ENCODE measurements at places on chromosomes 4 and X.
A peak's percentile ranks its signal among the peaks of the same experiment; 100 is the strongest.

DNA sequence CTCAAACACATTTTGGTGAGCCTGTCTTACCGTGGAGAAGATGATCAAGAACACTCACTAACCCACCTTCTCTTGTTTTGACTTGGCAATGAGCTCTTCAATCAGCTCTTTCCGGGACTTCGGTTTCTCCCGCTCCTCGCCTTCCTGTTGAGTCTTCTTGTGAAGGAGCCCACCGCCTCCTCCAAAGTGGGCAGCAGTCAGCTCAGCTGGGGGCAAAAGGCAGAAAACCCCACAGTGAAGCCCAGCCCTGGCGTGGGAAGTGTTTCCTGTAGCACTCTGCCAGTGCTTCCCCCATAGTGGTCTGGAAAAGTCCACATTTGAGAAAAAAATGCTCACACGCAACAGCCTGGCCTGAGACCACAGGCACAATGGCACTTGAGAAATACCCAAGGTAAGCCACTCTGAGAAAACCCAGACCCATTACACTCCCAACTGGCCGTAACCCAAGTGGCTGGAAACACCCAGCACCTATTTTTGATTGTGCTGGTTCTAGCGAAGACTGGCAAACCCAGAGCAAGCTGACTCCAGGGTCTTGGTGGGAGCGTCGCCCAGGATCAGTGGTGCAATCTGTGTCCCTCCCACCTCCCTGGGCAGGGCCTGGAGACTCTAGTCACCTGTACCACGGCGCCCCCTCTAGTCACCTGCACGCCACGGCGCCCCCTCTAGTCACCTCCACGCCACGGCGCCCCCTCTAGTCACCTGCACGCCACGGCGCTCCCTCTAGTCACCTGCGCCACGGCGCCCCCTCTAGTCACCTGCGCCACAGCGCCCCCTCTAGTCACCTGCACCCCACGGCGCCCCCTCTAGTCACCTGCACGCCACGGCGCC is 8.6 kb downstream of the NOP14 start:
- ATAC-seq, result peak; percentile 87

GRCh38 chr4:85824166-85824945 is 349.4 kb downstream of the ARHGAP24 start:
- ATAC-seq, result no peak

GRCh38 chr4:6470502-6471306 is 1.7 kb downstream of the PPP2R2C start:
- ATAC-seq, result no peak

DNA sequence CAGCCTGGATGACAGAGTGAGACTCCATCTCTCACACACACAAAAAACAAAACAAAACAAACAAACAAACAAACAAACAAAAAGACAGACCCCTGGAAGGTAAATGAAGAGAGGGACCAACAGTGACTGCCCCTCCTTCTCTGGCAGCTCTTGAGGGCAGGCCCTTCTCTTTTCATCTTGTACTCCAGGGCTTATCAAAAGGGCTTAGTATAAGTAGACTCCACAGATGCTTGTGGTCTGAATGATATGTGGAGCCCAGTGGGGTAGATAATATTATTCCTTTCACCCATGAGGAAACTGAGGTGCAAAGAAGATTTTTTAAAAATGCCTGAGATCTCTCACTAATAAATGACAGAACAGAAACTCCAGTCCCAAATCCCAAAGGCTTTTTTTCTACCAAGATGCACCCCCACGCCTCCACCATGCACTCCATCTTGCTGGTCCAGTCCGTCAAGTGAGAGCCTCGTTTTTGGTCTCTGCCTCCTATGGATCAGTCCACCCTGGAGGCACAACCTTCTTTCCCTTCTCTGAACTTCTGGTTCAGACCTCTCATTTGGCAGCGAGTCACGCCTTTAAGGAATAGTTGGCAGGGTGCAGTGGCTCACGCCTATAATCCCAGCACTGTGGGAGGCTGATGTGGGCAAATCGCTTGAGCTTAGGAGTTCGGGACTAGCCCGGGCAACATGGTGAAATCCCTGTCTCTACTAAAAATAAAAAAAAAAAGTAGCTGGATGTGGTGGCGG is 17.0 kb upstream of the CHRNA9 start:
- no peak for ATAC-seq

GRCh38 chr4:58590722-58591121 is 1480.5 kb upstream of the IGFBP7 start:
- ATAC-seq, result no peak

DNA sequence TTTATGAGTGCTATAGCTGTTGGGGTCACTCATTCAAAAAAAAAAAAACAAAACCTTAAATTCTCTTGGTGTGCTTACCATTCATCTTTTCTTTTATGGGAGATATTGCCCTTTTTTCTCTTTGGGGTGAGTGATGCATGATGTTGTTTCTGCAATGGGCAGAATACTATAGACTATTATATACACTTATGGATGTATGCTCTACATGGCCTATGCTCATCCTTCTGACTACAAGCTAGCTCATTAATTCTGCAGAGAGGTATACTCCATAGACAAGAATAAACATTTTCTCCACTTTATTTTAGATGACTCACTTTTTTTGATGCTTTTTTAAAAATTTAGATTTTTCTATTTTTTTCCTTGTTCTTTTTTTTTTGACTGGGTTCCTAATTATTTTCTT is 160.3 kb upstream of the ANK2 start:
- ATAC-seq, result no peak

DNA sequence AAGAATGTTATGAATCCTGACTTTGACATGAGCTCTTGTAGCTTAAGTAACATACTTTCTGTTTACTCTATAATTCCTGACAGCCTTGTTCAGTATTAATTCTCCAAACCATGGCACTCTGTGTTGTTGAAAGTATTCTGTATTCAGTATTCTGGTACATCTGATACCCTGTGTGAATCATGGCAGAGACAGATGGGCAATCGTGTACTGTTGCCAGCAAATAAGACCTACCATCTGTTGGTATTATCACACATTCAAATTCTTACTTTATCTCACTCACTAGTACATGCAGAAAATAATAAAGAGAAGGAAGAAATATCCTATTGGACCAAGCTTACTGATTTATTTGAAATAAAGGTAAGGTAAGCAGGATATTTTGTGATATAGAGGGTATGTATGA is 7.9 kb downstream of the MBTPS2 start:
- no peak for ATAC-seq

DNA sequence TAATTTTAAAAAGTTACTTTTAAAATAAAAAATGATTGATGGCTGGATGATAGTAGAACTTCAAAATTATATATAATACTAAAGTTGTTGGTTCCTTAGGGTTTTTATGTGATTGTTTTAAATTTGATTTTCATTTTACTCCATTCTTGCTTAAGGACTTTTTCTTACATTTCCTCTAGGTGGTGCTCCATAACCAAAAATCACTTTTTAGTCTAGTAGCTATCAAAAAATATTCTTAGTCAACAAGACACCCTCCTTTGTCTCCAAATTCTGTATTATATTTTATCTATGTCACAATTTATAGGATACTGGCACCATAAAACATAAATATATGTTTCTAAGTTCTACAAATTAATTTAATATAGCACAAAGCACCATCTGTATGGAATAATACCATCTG is 67.2 kb upstream of the BRWD3 start:
- no peak for ATAC-seq

- no peak for ATAC-seq
Measured at GRCh38 chrX:53290441-53291041, 9.2 kb upstream of the IQSEC2 start.

- ATAC-seq, result no peak
Measured at GRCh38 chr4:181967401-181967800, 275.8 kb upstream of the TENM3 start.

DNA sequence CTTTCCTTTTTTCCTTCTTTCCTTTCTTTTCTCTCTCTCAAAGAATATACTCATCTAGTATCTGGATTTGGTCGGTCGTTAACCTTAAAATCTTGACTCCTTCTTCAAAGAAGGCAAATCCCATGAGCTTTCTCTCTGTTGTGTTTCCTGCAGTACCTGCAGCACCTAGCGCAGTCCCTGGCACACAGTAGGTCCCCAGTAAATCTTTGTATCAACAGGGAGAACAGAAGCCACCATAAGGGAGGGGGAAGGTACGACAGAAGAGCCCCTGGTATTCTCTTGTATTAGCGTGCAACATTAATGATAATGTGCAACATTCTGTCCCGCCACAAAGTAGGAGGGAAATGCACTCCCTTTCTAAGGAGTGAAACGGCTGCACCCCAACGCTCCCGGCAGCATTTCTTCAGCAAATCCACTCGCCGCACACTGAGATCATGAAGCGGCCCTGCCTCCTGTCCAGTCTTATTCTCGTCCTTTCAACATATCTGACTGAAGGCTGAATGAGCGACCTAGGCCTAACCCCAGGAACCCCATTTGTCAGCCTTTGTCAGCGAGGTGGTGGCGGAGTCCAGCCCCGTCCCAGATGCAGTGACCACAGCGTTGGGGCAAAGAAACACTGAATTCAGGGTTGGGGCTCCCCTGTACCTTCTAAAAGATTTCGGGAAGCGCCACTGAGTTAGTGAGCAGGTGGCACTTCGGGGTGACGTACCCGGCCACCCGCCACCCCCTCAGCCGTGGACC is 133.7 kb downstream of the AMELX start:
- no peak for ATAC-seq

- no peak for ATAC-seq
Measured at GRCh38 chrX:113980953-113981352, 602.9 kb upstream of the HTR2C start.

GRCh38 chr4:86918539-86919072 is 16.2 kb upstream of the AFF1 start:
- no peak for ATAC-seq

GRCh38 chrX:107676559-107677378 is 48.5 kb downstream of the PRPS1 start:
- peak; percentile 49 for ATAC-seq

DNA sequence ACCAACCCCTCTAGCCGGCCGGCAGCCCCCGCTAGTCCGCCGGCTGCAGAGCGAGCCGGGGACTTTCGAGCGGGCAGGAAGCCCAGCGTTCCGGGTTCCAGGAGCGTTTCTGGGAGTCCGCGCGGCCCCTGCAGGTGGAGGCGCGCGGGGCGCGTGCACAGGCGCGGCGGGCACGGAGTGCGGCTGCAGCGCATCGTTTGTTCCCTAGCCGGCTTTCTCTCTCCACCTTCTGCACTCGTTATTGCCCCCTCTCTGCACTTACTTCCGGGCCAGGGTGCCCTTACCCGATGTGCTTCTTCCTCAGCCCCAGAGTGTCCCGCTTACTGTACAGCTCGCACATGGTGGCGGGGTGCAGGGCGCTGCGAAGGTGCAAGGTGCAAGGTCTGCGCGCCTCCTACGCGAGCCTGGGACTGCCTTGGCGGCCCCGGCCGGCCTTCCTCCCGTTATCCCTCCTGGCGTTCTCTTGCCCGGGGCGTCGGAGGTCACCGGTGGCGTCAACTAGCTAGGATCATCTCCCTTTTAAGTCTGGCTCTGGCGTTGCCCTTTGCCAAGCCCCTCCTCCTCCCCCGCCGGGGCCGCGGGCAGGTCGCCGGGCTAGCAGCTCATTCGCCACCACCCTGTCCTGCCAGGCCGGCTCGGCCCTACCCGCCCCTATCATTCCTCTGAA is at the start of gene ETNPPL:
Gene ETNPPL, minus strand, starts transcription at position 495 of the 667 bp plus-strand sequence. Its CDS starts 155 bp downstream, at position 340.
- peak; percentile 13 for ATAC-seq

GRCh38 chrX:56812515-56813105 is 83.6 kb downstream of the NBDY start:
- ATAC-seq, result peak; percentile 83

- ATAC-seq, result no peak
Measured at GRCh38 chr4:83124111-83124780, 9.7 kb upstream of the PLAC8 start.

DNA sequence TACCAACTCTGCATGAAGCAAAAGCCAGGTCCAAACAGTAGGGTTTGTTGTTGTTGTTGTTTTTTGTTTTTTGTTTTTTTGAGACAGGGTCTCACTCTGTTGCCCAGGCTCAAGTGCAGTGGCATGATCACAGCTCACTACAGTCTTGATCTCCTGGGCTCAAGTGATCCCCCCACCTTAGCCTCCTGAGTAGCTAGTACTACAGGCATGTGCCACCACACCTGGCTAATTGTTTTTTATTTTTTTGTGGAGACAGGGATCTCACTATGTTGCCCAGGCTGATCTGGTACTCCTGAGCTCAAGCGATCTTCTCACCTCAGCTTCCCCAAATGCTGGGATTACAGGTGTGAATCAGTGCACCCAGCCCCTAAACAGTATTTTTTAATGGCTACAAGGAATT is 6.2 kb downstream of the S100P start:
- no peak for ATAC-seq

DNA sequence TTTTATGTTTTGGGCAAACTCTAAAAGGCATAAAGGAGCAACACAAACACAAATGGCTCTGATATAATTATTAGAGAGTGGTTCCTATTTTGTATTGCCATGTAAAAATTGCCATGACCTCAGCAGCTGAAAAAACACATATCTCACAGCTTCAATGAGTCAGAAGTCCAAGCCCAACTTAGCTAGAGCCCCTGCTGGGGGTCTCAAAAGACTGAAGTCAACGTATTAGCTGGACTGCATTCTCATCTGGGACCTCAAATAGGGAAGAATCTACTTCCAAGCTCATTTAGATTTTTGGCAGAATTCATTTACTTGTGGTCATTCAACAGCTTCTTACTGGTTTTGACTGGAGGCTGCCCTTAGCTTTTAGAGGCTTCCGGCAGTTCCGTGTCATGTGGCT is 47.4 kb downstream of the FREM3 start:
- no peak for ATAC-seq

- ATAC-seq, result no peak
Measured at GRCh38 chrX:48827654-48827968, 1.3 kb downstream of the ERAS start.

DNA sequence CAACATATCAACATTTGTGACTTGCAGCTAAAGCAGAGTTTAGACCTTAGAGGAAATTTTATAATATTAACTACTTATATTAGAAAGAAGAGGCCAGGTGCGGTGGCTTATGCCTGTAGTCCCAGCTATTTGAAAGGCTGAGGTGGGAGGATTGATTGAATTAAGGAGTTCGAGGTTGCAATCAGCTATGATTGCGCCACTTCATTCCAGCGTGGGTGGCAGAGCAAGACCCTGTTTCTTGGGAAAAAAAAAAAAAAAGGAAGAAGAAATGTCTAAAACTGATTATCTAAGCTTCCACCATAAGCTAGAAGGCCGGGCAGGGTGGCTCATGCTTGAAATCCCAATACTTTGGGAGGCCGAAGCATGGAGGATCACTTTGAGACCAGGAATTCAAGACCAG is 42.0 kb upstream of the USP9X start:
- ATAC-seq, result no peak

GRCh38 chr4:25100021-25100555 is 60.2 kb downstream of the SEPSECS start:
- no peak for ATAC-seq

GRCh38 chr4:101794806-101795205 is 4.3 kb downstream of the BANK1 start:
- no peak for ATAC-seq

DNA sequence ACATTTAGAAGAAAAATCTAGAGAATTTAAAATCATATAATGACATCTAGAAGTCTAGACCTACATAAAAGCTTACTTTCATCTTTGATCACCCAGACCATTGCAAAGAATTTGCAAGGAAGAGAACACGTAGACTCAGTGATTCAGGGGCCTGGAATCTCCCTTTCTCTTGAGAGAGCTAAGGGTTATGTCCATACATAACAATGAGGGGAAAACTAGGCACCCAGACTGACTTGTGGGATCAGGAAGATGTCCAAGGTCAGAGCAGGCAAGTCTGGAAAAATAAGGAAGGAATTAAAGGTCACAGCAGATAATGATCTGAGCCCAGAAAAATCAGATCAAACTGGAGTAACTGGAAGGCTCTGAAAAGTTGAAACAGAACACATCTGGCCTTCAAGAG is 198.4 kb upstream of the SFRP2 start:
- no peak for ATAC-seq

- no peak for ATAC-seq
Measured at GRCh38 chr4:25182937-25183336, 22.7 kb upstream of the SEPSECS start.

- ATAC-seq, result peak; percentile 69
Measured at GRCh38 chrX:68146054-68146453, 287.2 kb downstream of the OPHN1 start.

Measured in activated CD4-positive, CD25-positive, alpha-beta regulatory T cell treated with anti-CD3 and anti-CD28 coated beads, Interleukin-2, amount 50 U/mL, for 24 hours (primary cell).